ENCODE measurements at places on chromosomes 2 and 18. TPM values are rescaled to one million over a fixed set of nuclear protein-coding genes. Genes with fewer than 3 reads are reported as not detected.

Gene SNORC
- 1.1 TPM for total RNA-seq

Gene CTDSP1
- 208 TPM for total RNA-seq

DNA sequence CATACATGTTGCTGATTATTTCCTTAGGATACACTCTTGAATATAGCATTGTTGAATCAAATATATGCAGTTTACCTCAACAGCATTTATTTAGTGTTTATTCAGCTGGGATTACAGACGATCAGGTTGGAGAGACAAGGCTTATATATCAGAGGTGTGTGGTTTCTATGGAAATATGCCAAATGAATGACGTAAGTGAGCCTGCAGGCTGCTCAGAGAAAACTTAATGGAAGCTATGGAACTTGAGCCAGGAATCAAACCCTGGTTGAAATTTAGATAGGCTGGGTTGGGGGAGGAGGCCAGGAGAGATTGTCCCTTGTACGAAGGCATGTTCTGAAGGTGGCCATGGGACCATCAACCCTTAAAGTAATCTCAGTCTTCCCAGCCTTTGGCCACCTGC lies 79.5 kb downstream of the INPP4A start:
- H3K27me3 ChIP-seq, result no peaks in the 10 kb centered on the region
- H3K4me3 ChIP-seq, result no peak overlapping the region
- no peak for DNase-seq

- no peak for DNase-seq
- no peaks in the 10 kb centered on the region for H3K27me3 ChIP-seq
- no peaks in the 10 kb centered on the region for H3K4me1 ChIP-seq
- no peak overlapping the region for H3K4me3 ChIP-seq
Observed at GRCh38 chr2:32250290-32250689, 14.4 kb downstream of the NLRC4 start.

Gene MC2R
- not detected for total RNA-seq

DNA sequence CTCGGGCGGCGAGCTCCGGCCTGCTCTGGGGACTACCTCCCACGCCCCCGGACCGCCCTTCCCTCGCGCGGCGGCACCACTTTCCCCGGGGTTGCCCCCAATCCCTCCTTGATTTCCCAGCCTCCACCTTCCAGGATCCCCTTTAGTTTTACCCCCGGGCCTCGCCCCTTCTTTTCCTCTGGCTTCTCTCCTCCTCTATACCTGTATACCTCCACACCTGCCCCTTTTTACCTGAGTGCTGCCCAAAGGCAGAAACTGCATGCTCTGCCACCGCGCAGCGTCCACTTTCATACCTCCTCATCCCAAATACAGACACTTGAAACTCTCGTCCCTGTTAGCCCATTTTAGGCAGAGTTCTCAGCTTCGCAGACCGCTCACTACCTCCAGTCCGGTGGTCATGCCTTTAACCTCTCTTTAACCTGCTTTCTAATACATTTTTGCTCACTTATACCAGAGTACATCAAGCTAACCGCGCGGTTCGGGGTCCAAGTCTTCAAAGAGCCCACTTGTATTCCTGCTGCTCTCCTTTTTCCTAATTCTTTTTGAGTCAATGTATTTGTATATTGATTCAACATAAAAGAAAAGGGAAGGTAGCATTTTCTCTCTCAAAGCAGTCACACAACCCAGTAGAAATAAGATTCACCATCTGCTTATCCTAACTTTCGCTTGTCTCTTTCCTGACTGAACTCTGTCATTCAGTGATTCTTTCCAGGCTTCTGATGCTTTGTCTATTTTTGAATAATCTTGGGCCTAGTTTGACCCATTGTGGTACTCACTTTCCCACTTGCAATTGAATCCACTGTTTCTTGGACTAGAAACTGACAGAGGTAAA lies 901 bp downstream of the SPOPL start:
- H3K27me3 ChIP-seq, result no peaks in the 10 kb centered on the region
- H3K27ac ChIP-seq, result peak overlapping the region; percentile 95
- peak overlapping the region; percentile 97 for H3K4me3 ChIP-seq
- peak; percentile 9 for DNase-seq
- peaks cover 30% of the 10 kb centered on the region for H3K4me1 ChIP-seq

GRCh38 chr18:74356959-74357358 lies 41.3 kb downstream of the C18orf63 start:
- H3K36me3 ChIP-seq, result no peaks in the 10 kb centered on the region
- DNase-seq, result no peak
- H3K4me3 ChIP-seq, result no peak overlapping the region
- H3K4me1 ChIP-seq, result peaks cover 21% of the 10 kb centered on the region
- H3K27ac ChIP-seq, result no peak overlapping the region

GRCh38 chr2:203261326-203262159 lies 22.7 kb downstream of the CYP20A1 start:
- H3K27ac ChIP-seq, result peak overlapping the region; percentile 71
- DNase-seq, result no peak

Gene NOL4
- not detected for total RNA-seq

DNA sequence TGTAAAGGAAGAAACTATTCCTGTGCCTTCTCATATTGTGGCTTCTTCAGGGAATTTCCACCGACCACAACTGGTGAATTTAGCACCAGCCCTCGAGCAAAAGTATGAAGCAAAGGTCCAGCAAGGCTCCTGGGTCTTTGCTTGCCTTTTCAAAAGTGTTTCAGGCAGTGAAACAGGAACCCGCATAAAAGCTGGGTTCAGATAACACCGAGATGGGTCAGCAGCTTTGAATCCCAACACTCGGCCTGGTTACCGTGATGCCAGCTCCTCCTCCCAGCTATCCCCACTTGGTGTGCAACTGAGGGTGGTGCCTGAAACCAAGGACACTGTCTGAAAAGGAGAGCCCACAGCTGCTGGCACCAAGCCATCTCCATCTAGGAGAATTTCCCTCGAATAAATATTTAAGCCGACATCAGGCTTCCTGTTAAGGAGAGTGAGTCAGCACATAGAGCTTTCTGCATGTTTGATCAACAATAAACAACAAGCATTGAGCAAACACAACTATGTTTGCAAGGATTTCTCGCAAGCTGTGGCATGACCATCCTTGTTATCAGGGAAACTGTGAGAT lies 69.5 kb downstream of the ANTXR1 start:
- no peak overlapping the region for H3K4me3 ChIP-seq
- no peak for DNase-seq
- H3K36me3 ChIP-seq, result no peaks in the 10 kb centered on the region
- H3K4me1 ChIP-seq, result no peaks in the 10 kb centered on the region

DNA sequence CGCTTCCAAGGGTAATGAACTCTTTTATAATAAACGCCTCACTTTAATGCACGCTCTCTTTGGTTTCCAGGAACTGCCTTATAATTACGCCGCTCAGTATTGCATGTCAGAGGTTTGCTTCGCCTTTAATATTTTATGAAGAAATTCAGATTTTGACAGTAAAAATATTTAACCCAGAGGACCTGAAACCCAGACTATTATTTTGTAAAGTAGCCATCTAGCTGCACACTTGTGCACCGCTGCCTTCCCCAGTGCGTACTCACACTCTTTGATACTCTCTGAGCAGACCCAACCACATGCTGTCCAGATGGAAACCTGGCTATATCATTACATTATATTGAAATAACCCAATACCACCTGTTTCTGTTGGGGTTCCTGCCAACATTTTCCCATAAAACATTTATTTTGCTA lies 270.1 kb downstream of the C1D start:
- no peak overlapping the region for H3K27ac ChIP-seq
- DNase-seq, result no peak
- H3K36me3 ChIP-seq, result no peaks in the 10 kb centered on the region
- no peaks in the 10 kb centered on the region for H3K27me3 ChIP-seq

DNA sequence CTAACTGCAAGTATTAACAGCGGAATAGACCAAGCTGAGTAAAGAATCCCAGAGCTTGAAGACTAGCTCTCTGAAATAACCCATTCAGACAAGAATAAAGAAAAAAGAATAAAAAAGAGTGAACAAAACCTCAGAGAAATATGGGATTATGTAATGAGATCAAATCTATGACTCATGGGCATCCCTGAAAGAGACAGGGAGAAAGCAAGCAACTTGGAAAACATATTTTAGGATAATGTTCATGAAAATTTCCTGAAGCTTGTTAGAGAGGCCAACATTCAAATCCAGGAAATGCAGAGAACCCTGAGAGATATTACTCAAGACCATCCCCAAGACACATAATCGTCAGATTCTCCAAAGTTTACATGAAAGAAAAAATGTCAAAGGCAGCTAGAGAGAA lies 17.3 kb downstream of the PFN4 start:
- H3K4me3 ChIP-seq, result no peak overlapping the region
- H3K27ac ChIP-seq, result no peak overlapping the region
- no peaks in the 10 kb centered on the region for H3K4me1 ChIP-seq
- DNase-seq, result no peak

Gene RPL31
- total RNA-seq, result 1,127 TPM

GRCh38 chr2:1627628-1628381 lies 116.5 kb downstream of the PXDN start:
- H3K4me3 ChIP-seq, result no peak overlapping the region
- DNase-seq, result no peak
- no peak overlapping the region for H3K27ac ChIP-seq
- no peaks in the 10 kb centered on the region for H3K36me3 ChIP-seq
- peaks cover 2% of the 10 kb centered on the region for H3K27me3 ChIP-seq

DNA sequence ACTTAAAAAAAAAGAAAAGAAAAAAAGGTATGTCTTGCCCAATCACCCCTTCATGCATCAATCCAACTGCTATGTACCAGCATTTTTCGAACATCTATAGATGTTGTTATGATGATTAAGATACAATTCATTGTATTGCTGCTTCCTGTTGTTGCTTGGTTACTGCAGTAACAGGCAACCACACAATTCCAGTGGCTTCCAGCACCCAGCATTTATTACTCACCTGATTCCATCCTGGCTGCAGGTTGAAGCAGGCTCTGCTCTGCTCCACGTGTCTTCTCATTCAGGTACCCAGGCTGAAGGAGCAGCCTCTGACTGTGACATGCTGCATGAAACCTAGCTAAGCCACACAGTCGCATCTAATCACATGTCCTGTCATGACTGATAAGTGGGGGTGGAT lies 196.9 kb downstream of the INO80D start:
- H3K27ac ChIP-seq, result no peak overlapping the region
- no peak for DNase-seq
- no peaks in the 10 kb centered on the region for H3K4me1 ChIP-seq
- no peak overlapping the region for H3K4me3 ChIP-seq

DNA sequence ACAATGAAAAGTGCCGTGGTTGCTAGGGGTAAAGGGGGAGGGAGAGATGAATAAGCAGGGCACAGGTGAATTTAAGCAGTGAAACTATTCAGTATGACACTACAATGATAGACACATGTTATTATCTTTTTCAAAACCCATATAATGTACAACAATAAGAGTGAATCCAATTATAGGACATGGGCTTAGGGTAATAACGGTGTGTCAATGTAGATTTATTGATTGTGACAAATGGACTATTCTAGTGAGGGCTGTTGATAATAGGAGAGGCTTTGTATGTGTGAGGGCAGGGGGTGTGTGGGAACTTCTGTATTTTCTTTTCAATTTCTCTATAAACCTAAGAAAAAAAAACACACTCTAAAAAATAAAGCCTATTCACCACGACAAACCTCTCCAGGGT lies 223.8 kb downstream of the RIT2 start:
- no peak for DNase-seq
- no peaks in the 10 kb centered on the region for H3K4me1 ChIP-seq
- no peaks in the 10 kb centered on the region for H3K36me3 ChIP-seq
- H3K27me3 ChIP-seq, result no peaks in the 10 kb centered on the region
- H3K4me3 ChIP-seq, result no peak overlapping the region
- no peak overlapping the region for H3K27ac ChIP-seq

DNA sequence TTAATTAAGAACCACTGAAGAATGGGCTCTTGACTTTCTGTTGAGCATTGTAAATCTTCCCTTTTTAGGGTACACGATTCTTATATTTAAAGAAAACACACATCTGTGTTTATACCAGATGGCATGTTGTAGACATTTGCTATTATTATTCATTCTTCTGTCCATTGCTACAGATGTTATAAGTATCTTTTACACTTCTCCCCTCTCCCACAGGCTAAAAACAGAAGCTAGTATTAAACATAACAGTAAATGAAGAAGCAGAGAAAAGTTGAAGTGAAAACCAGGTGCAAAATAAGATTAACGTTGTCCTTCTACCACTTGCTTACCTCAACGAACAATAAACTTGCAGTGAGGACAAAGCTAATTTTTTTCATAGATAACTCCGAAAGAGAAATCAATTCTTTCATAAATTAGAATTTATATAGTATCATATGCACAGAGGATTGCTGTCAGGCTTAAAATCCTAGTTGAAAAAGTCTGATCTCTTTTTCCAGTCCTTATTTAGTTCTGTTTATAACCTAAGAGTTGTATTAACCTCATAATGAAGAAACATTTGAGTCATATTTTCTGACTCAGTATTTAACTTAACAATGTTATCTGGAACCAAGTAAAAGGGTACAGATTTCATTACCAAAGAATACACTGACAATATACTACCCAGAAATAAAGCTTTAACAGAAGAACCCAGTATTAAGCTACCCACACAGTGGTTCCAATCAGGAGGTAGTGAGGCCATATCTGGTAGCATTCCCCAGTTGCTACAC lies 16.4 kb upstream of the ZNF385B start:
- no peaks in the 10 kb centered on the region for H3K36me3 ChIP-seq
- no peak overlapping the region for H3K4me3 ChIP-seq
- peaks cover 2% of the 10 kb centered on the region for H3K27me3 ChIP-seq
- H3K27ac ChIP-seq, result no peak overlapping the region
- DNase-seq, result no peak

DNA sequence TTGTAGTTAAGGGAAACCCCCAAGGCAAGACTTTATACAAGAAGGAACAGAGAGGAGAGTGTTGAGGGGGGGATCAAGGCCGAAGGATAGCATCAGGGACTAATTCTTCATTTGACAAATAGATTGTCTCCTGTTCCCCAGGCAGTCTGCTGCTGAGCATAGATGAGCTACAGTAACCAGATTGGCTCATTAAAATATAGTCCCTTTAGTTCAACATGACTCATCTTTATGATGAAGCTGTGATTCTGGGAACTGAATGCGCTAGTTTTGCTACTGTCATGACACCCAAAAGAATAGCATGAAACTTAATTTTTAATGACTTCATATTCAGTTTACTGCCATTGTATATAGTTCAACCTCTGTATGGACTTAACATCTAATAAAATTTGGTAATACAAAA lies 35.5 kb downstream of the TMEFF2 start:
- no peaks in the 10 kb centered on the region for H3K36me3 ChIP-seq
- no peak overlapping the region for H3K4me3 ChIP-seq
- no peak for DNase-seq
- peaks cover 7% of the 10 kb centered on the region for H3K27me3 ChIP-seq
- no peak overlapping the region for H3K27ac ChIP-seq

DNA sequence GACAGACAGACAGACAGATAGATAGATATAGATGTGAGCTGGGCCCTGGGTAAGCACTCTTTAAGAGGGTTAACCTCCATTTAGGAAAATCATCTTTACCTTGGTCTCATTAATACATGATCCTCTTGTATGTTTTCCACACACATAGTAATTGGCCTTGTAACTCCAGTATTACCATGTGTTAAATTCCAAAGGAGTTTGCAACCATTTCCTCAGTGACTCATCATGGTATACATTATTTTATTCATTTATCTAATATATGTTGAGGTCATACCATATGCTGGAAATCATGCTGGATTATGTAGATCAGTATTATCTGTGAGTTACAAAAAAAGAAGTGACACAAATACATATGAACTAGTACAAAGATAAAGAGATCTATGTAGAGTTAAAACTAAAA lies 504.3 kb downstream of the DCC start:
- no peaks in the 10 kb centered on the region for H3K36me3 ChIP-seq
- no peaks in the 10 kb centered on the region for H3K27me3 ChIP-seq
- H3K27ac ChIP-seq, result no peak overlapping the region
- no peak for DNase-seq
- no peaks in the 10 kb centered on the region for H3K4me1 ChIP-seq
